ENCODE measurements at places on chromosomes 11 and 22. TPM values are rescaled to one million over a fixed set of nuclear protein-coding genes. Genes with fewer than 3 reads are reported as not detected.
A peak's percentile ranks its signal among the peaks of the same experiment; 100 is the strongest.

GRCh38 chr22:25987948-25988347 is 181.3 kb upstream of the SEZ6L start:
- H3K36me3 ChIP-seq: no peaks in the 10 kb centered on the region
- no peak overlapping the region for H3K4me3 ChIP-seq
- no peak overlapping the region for H3K27ac ChIP-seq
- H3K4me1 ChIP-seq: no peaks in the 10 kb centered on the region

DNA sequence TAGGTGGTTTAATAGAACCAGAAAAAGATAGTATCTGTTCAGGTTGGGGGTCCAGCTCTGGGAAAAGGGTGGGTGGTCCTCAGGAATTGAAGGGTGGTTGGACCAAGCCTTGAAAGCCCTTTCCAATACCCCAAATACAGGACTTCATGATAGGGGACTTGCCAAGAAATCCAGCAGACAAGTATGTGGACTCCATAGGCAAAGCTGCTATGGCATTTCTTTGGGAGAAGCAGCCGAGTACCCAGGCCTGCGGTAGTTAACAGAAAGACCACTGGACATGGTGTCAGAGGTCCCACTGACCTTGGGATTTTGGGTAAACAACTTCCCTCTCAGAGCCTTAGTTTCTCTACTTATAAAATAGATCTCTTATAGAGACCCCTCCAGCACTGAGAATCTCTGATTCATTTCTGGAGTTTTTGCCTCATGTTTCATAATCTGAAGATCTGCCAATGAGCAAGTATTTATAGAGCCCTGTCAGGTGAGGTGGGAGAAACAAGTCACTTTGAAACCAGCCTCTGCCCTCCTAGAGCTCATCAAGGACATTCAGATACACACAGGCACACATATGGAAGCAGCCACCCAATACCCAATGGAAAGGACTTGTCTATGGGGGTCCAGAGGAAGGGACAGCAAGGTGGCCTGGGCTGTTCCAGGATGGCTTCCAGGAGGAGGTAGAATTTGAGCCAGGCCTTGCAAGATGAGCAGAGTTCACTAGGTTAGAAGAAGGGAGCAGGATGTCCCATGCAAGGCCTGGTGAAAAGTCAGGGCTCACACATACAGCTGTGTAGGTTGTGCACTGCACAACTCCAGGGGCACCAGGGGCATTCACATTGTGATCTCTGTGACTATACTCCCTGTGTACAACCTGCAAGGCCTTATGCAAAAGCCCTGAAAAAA is 31.0 kb upstream of the ACCSL start:
- peak overlapping the region; percentile 31 for H3K27ac ChIP-seq
- H3K36me3 ChIP-seq: no peaks in the 10 kb centered on the region
- H3K4me3 ChIP-seq: no peak overlapping the region
- DNase-seq: no peak
- no peaks in the 10 kb centered on the region for H3K27me3 ChIP-seq

GRCh38 chr11:32395127-32395526 is 40.2 kb downstream of the WT1 start:
- no peak overlapping the region for H3K27ac ChIP-seq
- H3K27me3 ChIP-seq: no peaks in the 10 kb centered on the region
- no peak overlapping the region for H3K4me3 ChIP-seq
- H3K36me3 ChIP-seq: no peaks in the 10 kb centered on the region
- H3K4me1 ChIP-seq: no peaks in the 10 kb centered on the region

DNA sequence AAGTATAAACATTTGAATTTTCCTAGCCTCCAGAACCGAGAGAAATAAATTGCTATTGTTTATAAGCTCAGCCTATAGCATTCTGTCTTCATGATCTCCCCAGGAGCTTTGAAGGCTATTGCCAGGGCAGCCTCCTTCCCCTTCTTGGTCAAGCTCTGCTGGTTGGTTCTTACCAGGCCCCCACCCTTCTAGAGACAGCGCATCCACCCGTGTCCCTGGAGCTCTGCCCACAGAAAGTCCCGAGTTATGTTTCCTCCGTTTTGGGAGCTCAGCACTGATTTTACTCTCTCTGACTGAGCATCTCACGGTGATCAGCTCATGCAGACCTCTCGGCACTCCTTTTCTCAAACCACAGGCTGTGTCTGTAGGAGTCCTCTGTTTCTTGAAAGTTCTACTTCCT is 123.8 kb upstream of the SORL1-AS1 start:
- no peaks in the 10 kb centered on the region for H3K27me3 ChIP-seq
- no peak overlapping the region for H3K4me3 ChIP-seq
- no peaks in the 10 kb centered on the region for H3K4me1 ChIP-seq
- DNase-seq: no peak
- H3K36me3 ChIP-seq: peaks cover 45% of the 10 kb centered on the region
- no peak overlapping the region for H3K27ac ChIP-seq

Gene HPS5
- total RNA-seq: 7.1 TPM

All from stomach (tissue), 19 donors.